ENCODE measurements at places on chromosomes 12 and 14. TPM values are rescaled to one million over a fixed set of nuclear protein-coding genes. Genes with fewer than 3 reads are reported as not detected.

The PLEKHH1 gene
- 5.5 TPM for total RNA-seq

The LTBR gene
- 66.6 TPM for total RNA-seq

DNA sequence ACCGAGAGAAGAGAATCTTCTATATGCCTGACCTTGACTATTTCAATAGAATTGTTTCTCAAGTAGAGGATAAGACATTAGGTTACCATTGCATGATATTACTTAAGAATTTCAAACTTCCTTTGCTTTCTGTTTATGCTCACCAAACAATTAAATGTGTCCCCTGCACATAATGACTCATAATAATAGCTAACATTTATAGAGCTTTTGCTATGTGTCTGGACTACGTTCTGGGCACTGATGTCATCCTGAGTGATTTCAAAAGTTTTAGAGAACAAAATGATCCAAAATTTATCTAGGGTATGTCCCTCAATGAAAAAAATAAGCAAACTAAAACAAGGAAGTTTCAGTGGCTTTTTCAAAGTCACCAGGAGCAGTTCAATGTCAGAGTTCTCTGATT lies 38.8 kb downstream of the SLC15A5 start:
- no peak for DNase-seq

GRCh38 chr12:123105211-123105826 lies 45.6 kb downstream of the PITPNM2 start:
- DNase-seq: no peak

GRCh38 chr14:59292921-59293534 lies 104.6 kb downstream of the DAAM1 start:
- no peak for DNase-seq

DNA sequence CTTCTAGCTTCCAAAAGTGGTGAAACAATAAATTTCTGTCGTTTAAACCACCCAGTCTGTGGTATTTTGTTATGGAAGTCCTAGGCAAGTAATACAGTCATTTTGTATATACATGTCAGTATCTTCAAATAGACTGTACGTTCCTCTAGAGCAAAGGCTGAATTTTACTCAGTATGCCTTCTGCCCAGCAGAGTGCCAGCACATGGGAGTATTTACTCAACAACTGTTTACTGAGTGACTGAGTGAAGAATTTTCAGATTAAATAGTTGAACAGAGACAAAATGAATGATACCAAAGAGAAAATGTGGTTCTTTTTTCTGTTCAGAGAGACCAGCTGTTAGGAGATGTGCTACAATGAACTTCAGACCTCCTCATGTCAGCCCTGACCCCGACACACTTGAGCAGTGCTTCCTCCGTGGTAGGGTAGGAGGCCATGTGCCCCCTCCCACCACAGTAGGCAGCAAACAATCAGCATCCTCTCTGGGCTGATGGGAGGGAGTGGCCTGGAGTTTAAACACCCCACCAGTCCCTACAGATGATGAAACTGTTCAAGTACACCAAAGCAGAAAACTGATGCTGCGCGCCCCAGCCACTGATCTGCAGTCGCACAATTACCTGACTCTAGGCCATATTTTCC lies 21.7 kb downstream of the BMP4 start:
- DNase-seq: no peak
